ENCODE measurements at places on chromosomes 13 and 19. TPM values are rescaled to one million over a fixed set of nuclear protein-coding genes. Genes with fewer than 3 reads are reported as not detected.

DNA sequence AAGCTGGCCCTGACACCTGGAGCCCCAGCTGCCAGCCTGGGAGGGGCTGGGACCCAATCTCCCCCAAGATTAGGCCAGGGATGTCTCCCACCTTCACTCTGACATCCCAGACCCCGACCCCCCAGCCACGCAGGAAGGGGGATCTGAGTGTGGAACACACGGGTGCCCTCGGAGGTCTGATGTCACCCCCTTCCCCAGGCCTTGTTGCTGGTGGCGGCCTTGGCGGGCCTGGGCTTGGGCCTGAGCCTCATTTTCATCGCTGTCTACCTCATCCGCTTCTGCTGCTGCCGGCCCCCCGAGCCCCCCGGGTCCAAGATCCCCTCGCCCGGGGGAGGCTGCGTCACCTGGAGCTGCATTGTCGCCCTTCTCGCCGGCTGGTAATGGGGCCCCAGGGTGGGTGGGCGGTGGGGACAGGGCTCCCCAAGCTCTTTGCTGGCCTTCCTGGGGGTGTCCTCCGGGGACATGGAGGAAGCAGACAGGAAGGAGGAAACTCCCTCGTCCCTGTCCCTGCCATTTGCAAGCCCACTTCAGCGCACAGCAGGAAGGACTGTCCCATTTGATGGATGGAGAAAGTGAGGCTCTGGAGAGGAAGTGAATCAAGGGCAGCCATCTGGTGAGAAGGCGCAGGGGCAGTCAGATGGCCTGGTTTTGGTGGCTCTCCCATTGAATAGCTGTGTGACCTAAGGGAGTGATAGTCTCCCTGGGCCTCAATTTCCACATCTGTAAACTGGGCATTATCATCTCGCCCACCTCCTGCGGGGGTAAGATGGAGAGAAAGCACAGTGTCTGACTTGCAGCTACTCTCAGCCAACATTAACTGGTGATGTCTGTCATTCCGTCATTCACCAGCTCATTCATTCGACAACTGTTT is 3.9 kb downstream of the TTYH1 start:
- no peak for DNase-seq

- no peak for DNase-seq
Measured at GRCh38 chr19:2594319-2594718, 108.2 kb downstream of the GNG7 start.

GRCh38 chr19:3029065-3029923 is at the start of gene TLE2:
Gene TLE2 (minus strand): TSS chr19:3029280. CDS start chr19:3028904, 376 bp downstream.
- no peak for DNase-seq

- DNase-seq: no peak
Measured at GRCh38 chr13:57641051-57641450, 9.5 kb downstream of the PCDH17 start.

RGL3 gene
- 3.3 TPM for total RNA-seq

SERP2 gene
- 12.1 TPM for total RNA-seq

LYPD3 gene
- 1.8 TPM for total RNA-seq

Data from RPMI7951 (cell line).